ENCODE measurements at places on chromosomes 5 and 9.

DNA sequence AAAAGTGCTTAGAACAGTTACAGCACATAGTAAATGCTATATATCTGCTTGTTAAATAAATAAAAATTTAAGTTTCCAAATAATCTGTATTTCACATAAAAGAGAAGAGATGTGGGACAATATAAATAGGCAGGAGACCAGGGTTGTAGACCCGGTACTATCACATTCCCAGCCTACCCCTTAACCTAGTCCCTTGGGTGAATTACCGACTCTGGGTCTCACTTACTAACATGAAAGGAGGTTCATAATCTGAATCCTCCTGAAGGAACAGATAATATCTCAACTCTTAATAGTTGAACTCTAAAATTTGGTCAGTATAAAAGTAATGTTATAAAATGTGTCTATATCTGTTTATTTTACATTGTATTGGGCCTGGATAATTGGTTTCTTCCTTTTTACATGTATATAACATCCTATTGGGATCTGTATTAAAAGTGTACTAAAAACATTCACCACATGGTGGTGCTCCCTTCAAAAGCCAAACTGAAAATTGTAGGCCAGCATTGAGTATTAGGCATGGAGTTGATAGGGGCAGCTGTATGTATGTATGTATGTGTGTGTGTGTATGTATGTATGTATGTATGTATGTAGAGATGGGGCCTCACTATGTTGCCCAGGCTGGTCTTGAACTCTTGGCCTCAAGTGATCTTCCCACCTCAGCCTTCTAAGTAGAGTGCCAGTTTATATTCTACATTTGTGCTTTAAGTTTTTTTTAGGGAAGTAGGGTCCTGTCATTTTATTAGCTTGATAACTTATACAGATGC lies 64.2 kb upstream of the ABL1 start:
- DNase-seq: no peak

- no peak for DNase-seq
Observed at GRCh38 chr5:110853267-110853666, 114.5 kb downstream of the SLC25A46 start.

- no peak for DNase-seq
Observed at GRCh38 chr5:60410427-60410826, 289.5 kb downstream of the DEPDC1B start.

DNA sequence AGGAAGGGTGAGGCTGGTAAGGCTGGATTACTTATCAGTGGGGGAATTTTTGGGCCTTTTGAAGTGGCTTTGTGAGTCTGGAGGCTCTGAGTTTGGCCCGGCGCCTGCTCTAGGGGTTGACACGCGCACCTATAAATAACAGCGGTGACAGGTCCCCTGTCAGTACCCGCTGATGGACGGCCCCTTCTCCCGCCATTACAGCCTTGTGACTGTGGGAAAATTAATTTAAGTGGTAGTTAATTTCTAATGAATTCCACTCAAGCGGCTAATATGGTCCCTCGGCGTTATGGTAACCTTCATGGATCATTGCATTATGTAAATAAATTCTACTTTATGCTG lies 16.5 kb downstream of the MRPL36 start:
- no peak for DNase-seq

DNA sequence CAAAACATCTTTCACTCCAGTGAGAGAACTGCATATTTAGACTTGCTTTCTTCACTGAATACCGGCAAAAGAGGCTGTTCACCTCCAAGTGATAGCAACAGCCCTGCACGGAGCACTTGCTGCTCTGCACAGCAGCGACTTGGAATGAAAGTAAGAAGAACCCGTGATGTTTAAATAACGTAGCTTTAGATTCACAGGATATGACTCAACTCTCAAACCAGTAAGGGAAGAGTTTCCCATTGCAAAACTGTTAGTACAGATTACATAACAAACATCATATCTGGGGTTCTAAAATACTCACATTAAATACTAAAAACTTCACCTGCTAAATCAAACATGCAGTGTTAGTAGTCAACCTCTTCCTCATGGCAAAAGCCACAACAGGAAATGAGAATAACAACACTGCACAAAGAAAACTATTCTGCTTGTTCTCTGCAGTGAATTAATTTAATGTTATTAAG lies 203.4 kb downstream of the MCTP1 start:
- no peak for DNase-seq

DNA sequence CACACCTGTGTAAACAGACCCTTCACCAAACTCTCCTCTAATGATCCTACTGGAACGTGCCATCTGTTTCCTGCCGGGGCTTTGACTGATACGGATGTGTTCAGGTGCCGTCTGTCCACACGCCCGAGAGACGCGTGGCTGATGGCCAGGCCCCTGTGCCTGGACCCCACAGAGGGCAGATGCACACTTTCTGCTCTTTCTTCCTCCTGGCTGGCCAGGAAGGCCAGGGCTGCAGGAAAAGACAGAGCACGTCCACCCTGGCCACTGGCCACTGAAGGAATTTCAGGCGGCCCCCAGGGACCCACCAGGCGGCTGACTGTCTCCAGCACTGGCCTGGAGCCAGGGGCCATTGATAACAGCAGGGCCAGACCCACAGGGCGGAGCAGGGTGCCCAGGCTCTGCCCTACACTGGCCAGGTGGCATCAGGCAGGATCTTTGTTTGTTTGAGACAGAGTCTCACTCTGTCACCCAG lies 3.6 kb upstream of the ENG start:
- no peak for DNase-seq

DNA sequence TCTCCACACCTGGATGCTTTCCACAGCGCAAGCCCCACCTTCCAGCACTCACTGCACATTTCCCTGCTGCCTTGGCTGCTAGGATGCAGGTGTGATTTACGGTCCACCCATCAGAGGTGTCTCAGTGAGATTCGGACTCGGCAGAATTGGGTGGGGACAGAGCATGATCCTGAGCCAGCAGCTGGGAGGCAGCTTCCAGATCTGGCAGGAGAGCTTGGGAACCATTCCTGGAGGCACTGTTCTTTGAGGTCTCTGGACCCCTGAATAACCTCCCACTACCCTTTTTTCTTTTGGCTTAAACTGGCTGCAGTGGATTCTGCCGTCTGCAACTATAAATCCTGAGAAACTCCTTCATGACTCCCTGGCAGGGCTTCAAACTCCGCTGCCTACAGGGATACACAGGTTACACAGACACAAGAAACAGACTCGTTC lies 99.6 kb upstream of the PHYKPL start:
- DNase-seq: no peak

- no peak for DNase-seq
Observed at GRCh38 chr9:77901771-77902170, 129.8 kb downstream of the GNAQ start.

DNA sequence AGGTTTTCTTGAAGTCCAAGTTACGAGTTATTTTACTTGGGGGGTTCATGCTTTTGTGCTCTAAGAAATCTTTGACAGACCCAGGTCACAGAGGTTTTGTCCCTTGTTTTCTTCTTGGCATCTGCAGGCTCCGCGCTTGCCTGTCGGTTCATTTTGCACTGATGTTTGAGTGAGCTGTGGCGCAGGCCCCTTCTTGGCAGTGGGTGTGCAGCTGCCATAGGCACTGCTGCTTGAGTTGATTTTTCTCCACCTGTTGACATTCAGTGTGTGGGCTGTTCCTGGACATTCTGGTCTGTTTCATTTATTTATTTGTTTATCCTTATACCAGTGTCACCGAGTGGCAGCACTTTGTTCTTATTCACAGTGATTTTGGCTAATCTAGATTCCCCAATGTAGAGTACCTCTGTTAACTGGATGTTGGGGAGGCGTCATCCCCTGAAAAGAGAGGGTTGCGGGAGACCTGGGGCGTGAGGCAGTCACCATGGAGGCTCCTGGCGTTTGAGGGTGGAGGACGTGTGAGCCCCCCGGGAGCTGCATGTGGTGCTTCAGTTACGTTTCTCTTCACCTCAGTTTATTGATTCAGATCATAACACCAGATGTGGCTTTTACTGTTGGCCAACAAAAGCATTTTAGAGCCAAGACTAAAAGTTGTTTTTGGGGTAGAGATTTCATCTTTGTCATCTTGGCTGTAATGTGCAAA lies 121.4 kb upstream of the CACNA1B start:
- DNase-seq: no peak

DNA sequence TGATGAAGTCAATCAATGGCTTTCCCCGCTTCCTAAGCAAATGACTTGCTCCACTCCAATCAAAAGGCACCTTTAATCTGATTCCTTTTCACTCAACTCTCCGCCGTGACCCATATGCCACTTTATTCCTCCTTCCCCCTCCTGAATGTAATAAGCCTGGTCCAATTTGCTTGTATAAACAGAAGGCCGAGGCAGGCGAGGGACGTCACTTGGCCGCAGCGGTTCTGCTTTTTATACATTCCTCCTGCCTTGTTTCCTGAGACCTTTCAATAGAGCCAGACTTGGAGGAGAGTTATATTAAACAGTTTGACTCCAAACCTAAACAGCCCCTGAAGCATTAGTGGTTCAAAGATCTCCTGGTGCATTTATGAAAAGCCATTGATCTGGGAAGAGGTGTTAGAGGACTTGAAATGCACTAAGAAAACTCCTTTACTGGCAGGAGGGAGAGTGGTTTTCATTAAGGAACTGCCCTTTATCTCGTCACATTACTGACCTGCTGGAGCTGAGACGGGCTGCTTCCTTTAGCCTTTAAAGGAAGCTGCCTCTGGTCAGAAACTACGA lies 273.4 kb downstream of the SLIT3 start:
- DNase-seq: no peak
